Sigmoid colon (tissue), 7 donors: ENCODE measurements at places on chromosomes 6 and 20.

GRCh38 chr6:1609041-1609647 is 571 bp upstream of the FOXC1 start:
- H3K4me1 ChIP-seq, result peaks cover 75% of the 10 kb centered on the region
- H3K27me3 ChIP-seq, result peaks cover 88% of the 10 kb centered on the region
- no peaks in the 10 kb centered on the region for H3K36me3 ChIP-seq
- peak overlapping the region; percentile 14 for H3K27ac ChIP-seq
- peak overlapping the region; percentile 17 for H3K4me3 ChIP-seq

DNA sequence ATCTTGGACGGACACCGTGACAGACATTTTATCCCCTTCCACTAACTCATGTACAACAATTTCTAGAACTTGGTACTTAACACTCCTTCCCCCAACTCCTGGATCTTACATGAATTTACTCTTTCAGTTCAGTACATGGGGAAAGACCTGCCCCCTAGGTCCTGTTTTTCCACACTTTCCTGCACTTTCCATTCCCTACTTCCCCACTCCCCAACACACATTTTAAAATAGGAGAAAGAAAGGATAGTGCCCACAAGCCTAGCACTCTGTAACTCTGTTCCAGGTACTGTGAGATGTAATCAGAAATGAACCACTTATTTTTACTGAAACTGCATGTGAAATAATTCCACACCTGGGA is 1.3 kb downstream of the ADGRG6 start:
- DNase-seq, result no peak
- peaks cover 9% of the 10 kb centered on the region for H3K27me3 ChIP-seq
- H3K27ac ChIP-seq, result no peak overlapping the region
- peak overlapping the region; percentile 49 for H3K4me3 ChIP-seq
- H3K4me1 ChIP-seq, result no peaks in the 10 kb centered on the region

DNA sequence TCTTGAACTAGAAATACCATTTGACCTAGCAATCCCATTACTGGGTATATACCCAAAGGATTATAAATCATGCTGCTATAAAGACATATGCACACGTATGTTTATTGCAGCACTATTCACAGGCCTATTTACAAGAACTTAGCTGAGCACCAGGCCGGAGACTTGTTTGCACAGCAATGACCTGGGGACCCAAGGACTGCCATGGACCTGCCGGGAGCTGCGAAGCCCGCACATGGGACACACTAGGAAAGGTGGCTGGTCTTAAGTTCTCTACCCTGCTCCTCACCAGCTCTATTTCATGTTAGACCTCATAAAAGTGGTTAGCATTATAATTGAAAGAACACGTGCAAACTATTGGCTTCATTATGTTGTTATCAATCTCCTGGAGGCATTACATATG is 70.4 kb upstream of the CST7 start:
- peak; percentile 26 for DNase-seq
- H3K4me3 ChIP-seq, result no peak overlapping the region

DNA sequence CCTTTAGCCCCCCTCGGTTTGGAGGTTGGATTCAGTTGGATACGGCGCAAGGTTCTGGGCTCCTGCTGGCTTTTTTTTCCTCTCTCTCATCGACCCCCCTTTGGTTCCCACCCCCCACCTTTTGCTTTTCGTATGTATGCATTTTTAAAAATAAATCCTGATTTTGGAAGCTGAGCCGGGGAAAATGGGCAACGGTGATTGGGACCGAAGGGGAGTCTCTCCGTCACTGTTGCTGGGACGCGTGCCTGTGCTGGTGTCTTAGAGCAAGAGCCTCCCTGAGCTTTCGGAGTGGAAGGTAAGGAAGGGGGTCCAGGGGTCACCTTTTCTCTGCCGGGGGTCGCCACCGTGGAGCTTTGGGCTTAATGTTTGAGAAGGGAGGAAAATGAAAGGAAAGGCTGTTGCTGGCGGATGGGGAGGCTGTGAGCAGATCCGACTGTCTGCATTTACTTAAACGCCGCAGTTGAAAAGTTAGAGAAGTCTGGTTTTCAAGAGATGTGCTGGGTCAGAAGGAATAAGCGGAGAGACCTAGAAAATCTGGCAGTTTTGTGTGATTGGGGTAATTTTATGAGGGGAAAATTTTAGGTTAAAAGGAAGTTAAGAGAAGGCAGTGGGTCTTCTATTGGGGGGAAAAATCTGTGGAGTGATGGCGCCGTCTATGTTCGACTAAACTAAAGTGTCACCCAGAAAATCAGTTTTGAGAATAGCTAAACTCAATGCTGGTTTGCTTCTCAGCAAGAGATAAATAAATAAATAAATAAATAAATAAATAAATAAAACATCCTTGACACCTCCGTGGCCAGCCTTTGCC is 828 bp downstream of the ADGRB3 start:
- peak; percentile 73 for DNase-seq
- no peaks in the 10 kb centered on the region for H3K36me3 ChIP-seq
- peak overlapping the region; percentile 71 for H3K27ac ChIP-seq
- peak overlapping the region; percentile 70 for H3K4me3 ChIP-seq
- H3K27me3 ChIP-seq, result peaks cover 3% of the 10 kb centered on the region

DNA sequence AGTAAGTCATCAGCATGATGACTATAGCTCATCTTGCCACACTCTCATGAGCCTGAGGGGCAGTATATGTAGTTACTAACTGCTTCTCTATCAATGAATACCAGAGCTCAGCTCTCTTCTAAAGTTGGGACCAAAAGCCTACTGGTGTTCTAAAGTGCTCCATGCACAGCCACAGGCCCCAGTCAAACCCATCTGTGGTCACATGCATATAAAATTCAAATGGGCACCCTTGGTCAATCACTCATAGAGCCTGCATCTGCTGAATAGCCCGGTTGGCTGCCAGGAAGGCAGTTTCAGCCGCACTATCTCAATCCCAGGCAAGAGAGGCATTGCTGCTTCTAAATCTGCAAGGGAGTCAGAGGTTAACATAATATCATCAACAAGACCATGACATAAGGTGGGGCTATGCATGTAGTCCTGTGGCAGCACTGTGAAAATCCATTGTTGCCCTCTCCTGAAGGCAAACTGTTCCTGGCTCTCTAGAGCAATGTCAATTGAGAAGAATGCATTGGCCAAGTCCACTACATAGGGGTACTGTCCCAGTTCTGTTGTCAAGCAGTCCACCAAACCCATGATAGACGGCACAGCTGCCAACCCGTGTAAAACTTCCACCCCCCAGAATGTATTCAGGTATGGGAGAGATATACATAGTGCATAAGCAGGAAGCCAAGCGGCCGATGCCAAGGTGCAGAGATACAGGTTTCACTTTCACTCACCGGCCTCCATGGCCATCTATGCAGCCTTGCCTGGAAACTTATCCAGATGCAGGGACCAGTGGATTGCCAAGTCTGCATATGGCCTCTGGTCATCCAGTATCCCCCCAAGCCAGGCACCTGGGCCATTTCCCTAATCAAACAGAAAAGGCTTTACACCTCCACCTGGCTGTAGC is 76.2 kb downstream of the ALDH8A1 start:
- no peaks in the 10 kb centered on the region for H3K4me1 ChIP-seq
- H3K27me3 ChIP-seq, result no peaks in the 10 kb centered on the region
- H3K36me3 ChIP-seq, result no peaks in the 10 kb centered on the region
- no peak for DNase-seq

DNA sequence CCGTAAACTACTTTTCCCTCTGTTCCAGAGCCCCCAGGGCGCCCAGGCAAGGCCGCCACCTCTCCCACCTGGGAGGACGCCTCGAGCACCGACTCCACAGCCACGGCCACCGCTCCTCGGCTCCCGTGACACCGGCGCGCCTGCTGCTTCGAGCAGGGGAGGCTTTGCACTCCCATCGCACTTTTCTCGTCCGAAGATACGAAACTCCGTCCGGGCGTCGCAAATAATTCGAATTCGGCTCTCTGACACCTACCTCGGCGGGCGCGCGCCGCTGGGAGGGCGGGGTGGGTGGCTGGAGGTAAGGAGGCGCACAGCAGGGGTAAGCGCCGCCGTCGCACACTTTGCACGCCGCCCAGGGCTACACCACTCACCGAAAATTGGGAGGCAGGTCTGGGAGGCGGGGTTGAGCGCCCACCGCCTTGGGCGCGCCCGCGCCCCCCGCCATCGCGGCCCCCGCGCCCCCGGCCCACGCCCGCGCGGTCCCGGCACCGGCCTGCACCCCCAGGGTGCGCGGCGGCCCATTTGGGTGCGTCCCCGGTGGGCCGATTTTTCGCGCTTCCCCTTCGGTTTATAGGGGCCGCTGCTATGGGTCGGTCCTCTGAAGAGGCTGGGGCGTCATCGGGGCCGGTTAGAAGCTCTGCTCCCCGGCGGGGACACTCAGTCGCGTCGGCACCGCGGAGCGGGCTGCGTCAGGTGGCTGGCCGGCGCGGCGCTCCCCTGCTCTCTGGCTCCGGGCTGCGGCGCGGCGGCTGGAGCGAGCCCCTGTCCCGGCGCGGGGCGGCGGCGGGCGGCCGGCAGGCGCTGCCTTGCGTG is 36.2 kb downstream of the GNAS start:
- no peaks in the 10 kb centered on the region for H3K36me3 ChIP-seq
- H3K27ac ChIP-seq, result peak overlapping the region; percentile 98
- H3K27me3 ChIP-seq, result no peaks in the 10 kb centered on the region

DNA sequence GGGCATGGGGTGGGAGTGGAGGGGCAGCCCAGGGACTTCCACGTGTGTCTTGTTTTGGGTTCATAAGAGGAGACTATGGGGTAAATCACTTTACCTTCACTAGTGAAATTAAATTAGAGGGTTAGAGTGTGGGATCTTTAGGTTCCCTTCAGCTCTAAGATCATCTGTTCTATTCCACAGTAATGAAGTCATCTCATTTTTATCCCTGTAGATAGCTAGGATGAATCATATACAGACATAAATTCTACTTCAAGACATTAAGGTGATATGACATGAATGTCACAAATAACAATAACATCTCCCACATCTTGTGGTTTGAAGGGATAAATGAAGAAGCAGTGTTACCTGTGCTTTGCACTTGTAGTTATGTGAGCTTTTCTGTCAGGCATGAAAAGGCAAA is 83.8 kb downstream of the ELOVL4 start:
- no peaks in the 10 kb centered on the region for H3K36me3 ChIP-seq
- H3K4me3 ChIP-seq, result no peak overlapping the region
- no peaks in the 10 kb centered on the region for H3K27me3 ChIP-seq

- H3K4me1 ChIP-seq, result no peaks in the 10 kb centered on the region
- H3K4me3 ChIP-seq, result no peak overlapping the region
- no peak for DNase-seq
Observed at GRCh38 chr6:74152096-74152675, 456.2 kb downstream of the CD109 start.

GRCh38 chr20:5510446-5510845 is 193.7 kb upstream of the PROKR2 start:
- H3K4me1 ChIP-seq, result no peaks in the 10 kb centered on the region
- DNase-seq, result no peak
- H3K36me3 ChIP-seq, result no peaks in the 10 kb centered on the region
- no peak overlapping the region for H3K4me3 ChIP-seq
- no peak overlapping the region for H3K27ac ChIP-seq
- H3K27me3 ChIP-seq, result no peaks in the 10 kb centered on the region

DNA sequence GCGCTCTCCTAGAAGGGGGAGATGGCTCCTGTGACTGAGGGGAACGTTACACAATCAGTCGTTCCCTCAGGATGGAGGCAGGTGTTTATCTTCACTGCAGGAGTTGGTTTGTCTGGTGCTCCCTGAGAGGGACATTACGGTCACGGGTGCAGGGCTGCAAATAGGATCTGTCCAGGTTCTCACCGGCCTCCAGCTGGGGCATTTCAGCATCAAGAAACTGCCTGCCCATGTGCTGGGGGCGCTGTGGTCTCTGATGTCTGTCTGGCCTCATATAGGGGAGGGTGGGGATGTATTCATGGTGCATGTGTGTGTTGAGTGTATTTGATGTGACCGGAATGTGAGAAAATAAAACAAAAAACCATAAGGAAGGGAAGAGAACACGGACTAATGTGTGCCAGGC is 77.1 kb downstream of the TBC1D7 start:
- H3K4me1 ChIP-seq, result no peaks in the 10 kb centered on the region
- H3K27ac ChIP-seq, result no peak overlapping the region
- H3K36me3 ChIP-seq, result no peaks in the 10 kb centered on the region
- no peak for DNase-seq
- no peaks in the 10 kb centered on the region for H3K27me3 ChIP-seq
